ENCODE measurements at places on chromosomes 1 and 21.

- no peak for DNase-seq
Observed at GRCh38 chr1:58929671-58930325, 146.0 kb upstream of the JUN start.

GRCh38 chr1:31752952-31753475, 11.1 kb downstream of the ADGRB2 start:
- no peak for DNase-seq

- peak; percentile 89 for DNase-seq
Observed at GRCh38 chr1:248817065-248817464, 8.7 kb downstream of the SH3BP5L start.

DNA sequence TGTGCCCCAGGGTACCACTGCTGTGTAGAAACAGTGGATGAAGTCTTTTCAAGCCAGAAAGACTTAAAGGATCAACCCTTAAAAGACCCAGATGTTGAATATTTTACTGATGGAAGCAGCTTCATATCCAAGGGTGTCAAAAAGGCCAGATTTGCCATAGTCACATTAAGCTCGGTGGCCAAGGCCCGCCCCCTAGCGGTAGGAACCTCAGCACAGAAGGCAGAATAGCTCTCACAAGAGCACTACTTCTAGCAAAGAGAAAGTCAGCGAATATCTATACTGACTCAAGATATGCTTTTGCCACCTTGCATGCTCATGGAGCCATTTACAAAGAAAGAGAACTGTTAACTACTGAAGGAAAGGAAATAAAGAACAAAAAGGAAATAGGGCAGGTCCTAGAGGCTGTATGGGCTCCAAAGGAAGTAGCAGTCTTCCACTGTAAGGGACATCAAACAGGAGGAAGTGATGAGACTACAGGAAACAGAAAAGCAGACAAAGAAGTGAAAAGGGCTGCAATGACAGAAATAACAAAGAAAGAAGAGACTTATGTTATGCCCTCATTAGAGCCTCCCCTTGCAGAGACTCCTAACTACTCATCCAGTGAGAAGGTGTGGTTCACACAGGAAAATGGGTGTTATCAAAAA, 90.5 kb downstream of the LIPI start:
- DNase-seq: no peak

DNA sequence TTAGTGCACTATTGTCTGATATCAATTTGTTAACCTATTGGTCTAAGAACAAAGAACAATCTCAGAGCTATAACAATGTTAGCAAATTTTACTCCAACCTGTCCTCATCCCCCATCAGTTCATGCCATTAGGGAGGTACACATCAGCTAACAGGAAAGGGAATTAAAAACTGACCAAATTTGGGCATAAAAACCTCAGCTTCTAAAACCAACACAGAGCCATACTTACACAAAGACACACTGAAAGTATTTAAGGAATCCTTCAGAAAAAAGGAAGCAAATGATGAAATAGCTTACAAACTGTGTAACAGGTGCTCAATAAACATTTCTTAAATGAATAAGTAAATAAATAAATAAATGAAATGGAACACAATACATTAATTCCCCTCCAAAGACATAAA, 89.2 kb downstream of the TTLL7 start:
- no peak for DNase-seq

- DNase-seq: no peak
Observed at GRCh38 chr1:229762891-229763290, 136.8 kb downstream of the URB2 start.

DNA sequence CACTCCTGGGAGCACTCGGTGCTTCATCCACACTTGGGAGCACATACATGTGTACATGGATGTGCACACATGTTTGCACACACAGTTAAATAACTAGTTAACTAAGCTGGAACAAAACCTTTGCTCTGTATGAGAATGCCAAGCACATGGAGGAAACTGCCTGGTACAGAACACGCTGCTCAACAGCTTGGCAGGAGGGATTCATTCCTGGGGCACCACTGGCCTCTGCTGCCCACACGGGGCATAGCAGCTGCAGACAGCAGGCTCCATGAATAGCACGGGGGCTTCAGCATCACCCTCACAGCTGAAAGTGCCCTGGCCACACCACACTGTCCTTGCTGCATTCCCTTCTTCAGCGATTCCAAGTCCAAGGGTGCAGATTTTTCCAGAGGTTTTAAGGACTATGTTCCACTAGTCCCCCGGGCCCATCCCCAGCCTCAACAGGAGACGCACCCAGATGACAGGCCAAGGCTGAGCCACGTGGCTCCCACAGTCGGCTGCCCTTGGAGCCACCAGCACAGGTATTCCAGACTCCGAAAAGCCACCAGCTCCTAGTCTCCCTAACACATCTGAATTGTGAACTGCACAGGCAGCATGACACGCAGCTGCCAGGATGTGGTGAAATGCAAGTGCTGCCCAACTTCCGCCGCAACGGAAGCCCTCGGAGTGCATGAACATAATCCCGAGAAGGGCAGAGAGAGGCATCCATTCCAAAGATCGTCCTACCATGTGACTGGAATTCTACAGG, 16.9 kb downstream of the NPHP4 start:
- no peak for DNase-seq

GRCh38 chr1:27863538-27863915, 8.8 kb upstream of the THEMIS2 start:
- DNase-seq: peak; percentile 93

DNA sequence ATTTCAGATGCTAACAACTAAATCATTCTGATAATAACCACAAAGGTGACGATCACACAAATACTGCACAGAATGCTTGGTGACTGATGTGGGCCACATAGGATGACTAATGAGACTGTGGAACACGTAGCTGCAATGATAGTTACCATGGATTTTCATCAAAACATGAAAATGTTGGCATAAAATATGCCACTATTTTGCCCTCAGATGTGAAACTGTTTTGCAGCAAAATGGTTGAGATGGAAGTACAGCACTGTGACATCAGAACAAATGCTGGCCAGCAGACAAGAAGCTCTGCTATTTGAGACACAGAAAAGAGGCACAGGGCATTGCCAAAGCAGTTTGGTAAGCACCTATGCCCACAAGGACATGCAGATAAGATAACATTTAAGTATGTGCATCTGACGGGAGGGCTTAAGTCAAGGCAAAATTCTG, 83.8 kb downstream of the NIBAN1 start:
- no peak for DNase-seq

- DNase-seq: no peak
Observed at GRCh38 chr1:37265786-37266667, 208.4 kb upstream of the ZC3H12A start.

DNA sequence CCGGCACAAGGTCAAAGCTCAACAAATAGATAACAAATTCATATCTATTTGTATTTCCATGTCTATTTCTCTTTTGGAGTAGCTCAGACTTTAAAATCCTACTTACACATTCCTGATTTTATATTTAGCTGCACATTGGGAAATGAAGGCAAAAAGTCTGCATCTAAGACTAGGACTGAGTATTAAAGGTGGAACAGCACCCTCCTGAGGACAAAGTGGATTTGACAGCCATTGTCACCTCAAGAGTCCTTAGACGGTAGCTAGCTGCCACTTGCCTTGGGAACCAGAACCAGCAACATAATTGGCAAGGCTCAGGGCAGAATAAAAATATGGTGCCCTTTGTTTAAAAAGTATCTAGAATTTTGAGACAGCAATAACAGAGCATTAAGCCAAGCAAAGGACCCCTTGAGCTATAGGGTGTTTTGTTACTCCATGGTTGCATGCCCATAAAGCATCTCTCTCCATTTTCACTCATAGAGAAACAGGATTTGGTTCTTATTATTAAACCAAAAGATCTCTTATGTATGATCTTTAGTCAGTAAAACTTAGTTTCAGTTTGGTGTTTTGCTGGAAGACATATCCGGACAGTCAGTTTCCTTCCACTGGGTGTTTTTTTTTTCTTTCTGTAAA, 30.0 kb upstream of the SGIP1 start:
- peak; percentile 17 for DNase-seq

GRCh38 chr1:115529216-115529897, 112.4 kb upstream of the VANGL1 start:
- no peak for DNase-seq

GRCh38 chr1:63662841-63663240, 69.6 kb downstream of the PGM1 start:
- DNase-seq: no peak
